Upper lobe of left lung (tissue), 6 donors: ENCODE measurements at places on chromosomes 2 and 18. TPM values are rescaled to one million over a fixed set of nuclear protein-coding genes. Genes with fewer than 3 reads are reported as not detected.

Gene NOSTRIN
- 110 TPM for total RNA-seq

Gene CCDC121
- total RNA-seq: 3.9 TPM

Gene ST6GAL2
- 0.46 TPM for total RNA-seq

Gene TMEM178A
- total RNA-seq: 4.2 TPM

Gene KANSL1L
- 39.4 TPM for total RNA-seq

Gene GPC1
- 16.8 TPM for total RNA-seq

Gene TWIST2
- 29.3 TPM for total RNA-seq

Gene GTF2A1L
- total RNA-seq: 0.61 TPM

DNA sequence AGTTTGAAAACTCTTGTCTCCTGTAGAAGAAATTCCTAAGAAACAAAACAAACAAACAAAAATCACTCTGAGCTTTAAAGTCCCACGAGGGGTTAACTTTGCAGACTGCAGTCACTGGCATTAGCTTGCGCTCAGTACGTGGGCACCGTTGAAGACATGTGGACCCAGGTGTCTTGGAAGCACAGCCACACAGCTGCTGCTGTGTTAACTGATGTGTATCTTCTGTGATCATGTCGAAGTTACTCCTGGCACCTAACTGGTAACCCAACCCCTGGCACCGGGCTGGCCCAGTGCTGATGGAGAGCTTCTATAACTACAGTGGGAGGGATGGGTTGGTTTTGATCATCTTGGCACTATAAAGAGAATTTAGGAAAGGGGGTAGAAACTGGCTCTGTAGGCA is 51.6 kb upstream of the FHL2 start:
- H3K27me3 ChIP-seq: no peaks in the 10 kb centered on the region
- no peak overlapping the region for H3K27ac ChIP-seq
- H3K4me3 ChIP-seq: no peak overlapping the region
- H3K4me1 ChIP-seq: no peaks in the 10 kb centered on the region
- H3K36me3 ChIP-seq: no peaks in the 10 kb centered on the region

GRCh38 chr2:161048317-161048716 is 111.9 kb upstream of the TANK start:
- no peaks in the 10 kb centered on the region for H3K27me3 ChIP-seq
- no peak overlapping the region for H3K4me3 ChIP-seq
- DNase-seq: no peak
- H3K27ac ChIP-seq: no peak overlapping the region

- no peaks in the 10 kb centered on the region for H3K4me1 ChIP-seq
- H3K4me3 ChIP-seq: no peak overlapping the region
- no peak for DNase-seq
- no peaks in the 10 kb centered on the region for H3K27me3 ChIP-seq
Measured at GRCh38 chr2:168587307-168587706, 131.2 kb downstream of the CERS6 start.

- H3K36me3 ChIP-seq: no peaks in the 10 kb centered on the region
- no peak for DNase-seq
- H3K27ac ChIP-seq: no peak overlapping the region
- no peaks in the 10 kb centered on the region for H3K4me1 ChIP-seq
Measured at GRCh38 chr2:226483745-226484619, 315.6 kb downstream of the IRS1 start.

GRCh38 chr2:101204400-101205115 is 48.1 kb upstream of the CNOT11 start:
- no peak overlapping the region for H3K27ac ChIP-seq
- peaks cover 4% of the 10 kb centered on the region for H3K4me1 ChIP-seq
- no peak for DNase-seq
- H3K4me3 ChIP-seq: no peak overlapping the region
- H3K27me3 ChIP-seq: no peaks in the 10 kb centered on the region
- no peaks in the 10 kb centered on the region for H3K36me3 ChIP-seq

DNA sequence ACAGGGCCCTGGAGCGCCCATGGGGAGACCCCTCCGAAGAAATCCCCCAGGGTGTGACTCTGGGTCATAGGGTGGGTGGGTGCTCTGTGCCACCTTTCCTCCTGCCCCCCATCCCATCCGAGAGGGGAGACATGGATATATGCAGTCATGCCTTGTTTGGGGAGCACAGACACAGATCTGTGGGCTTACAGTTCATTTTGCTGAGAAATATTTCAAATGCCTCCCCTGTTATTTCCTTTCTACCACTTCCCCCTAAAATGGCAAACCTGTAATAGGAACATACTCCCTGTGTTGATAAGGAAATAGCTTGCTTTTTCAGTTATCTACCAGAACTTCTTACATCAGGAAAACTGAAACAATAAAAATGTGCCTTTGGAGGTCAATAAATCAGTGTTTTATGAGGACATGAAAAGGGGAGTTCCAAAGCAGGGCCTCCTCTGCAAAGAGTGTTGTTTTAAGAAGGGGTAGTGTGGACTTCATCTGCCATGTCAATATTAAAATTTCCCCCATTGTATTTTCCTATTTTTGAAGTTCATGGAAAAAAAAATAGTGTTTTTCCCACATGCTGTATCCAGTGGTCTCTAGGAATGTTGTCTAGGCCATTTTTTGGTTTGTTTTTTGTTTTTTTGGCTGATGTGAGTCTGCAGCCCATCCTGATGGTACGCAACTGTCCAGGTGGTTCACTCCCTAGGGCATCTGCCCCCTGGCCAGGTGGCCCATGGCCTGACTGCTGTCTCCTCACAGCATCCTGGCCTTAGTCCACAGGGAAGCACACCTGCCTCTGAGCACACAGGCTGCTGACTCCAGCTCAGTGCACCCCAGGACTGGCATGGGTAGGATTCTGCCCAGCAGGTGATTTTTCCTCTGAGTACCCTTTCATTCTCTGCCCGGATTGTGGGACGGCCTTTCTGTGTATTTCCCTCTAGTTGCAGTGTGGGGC is 3.7 kb downstream of the TNFRSF11A start:
- H3K27ac ChIP-seq: no peak overlapping the region
- H3K4me1 ChIP-seq: peaks cover 26% of the 10 kb centered on the region
- no peaks in the 10 kb centered on the region for H3K36me3 ChIP-seq
- no peak for DNase-seq
- H3K27me3 ChIP-seq: peaks cover 4% of the 10 kb centered on the region

DNA sequence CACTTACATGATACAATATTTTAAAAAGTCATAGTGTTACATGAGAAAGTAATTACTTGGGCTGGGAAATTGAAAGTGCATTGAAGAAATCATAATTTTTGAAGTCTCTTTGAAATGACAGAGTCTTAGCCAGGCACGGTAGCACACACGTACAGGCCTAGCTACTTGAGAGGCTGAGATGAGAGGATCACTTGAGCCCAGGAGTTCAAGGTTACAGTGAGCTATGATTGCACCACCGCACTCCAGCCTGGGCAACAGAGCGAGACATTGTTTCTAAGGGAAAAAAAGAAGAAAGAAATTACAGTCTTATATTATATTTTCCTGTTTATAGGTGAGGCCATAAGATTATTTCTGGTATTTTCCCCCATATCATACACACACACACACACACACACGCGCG is 9.2 kb upstream of the IAH1 start:
- H3K4me1 ChIP-seq: no peaks in the 10 kb centered on the region
- H3K27me3 ChIP-seq: no peaks in the 10 kb centered on the region
- no peak overlapping the region for H3K4me3 ChIP-seq
- DNase-seq: no peak
- H3K36me3 ChIP-seq: no peaks in the 10 kb centered on the region

DNA sequence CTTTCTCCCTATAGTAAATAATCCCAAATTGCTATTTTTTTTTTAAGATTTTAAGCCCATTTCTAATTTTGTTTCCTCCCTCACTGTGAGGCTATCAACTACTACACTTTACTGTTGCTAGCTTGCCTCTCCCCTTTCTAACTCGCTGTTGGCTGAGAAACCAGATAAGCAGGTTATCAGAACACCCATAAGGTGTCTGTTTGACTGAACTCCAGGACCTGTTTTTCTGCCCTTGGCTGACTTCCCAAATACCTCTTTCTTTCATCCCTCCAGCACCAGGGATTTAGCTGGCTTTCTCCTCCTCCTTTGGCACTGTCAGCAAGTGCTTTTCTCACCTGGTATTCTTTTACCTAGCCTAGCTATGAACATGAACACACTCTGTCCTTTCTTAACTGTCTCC is 11.1 kb downstream of the TRAK2 start:
- H3K36me3 ChIP-seq: no peaks in the 10 kb centered on the region
- peaks cover 16% of the 10 kb centered on the region for H3K4me1 ChIP-seq
- H3K27me3 ChIP-seq: no peaks in the 10 kb centered on the region

DNA sequence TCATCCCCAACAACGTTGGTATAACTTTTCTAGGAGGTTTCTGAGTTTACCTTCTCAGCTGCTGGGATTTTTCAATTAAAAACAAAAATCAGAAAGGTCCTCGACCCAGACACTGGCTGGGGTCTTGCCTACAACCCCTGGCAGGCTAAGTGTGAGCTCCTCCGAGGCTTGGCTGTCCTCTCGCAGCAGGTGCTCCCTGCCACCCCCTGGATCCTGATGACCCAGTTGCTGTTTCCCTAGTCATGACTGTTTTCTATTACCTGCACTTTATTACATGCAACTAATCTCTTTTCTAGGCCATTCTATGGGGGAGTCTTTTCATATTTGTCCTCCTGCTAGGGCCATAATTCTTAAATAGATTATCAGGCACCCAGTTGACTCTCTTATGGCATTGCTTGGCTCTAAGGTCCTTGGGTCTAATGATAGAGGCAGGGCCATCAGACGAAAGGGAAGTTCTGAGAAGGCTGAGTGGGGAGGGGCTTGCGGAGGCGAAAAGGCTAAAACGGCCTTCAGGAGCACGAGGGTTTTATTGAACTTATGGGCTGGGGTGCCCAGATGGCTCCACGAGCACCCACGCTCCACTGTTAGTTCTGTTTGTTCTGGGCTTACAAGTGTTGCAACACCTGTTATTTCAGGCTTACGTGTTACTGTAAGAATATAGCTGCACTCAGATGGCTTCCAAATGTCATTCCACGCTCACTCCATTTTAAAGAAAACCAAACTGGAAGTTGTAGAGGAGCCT is 166.0 kb downstream of the NCK2 start:
- H3K4me1 ChIP-seq: no peaks in the 10 kb centered on the region
- H3K27me3 ChIP-seq: no peaks in the 10 kb centered on the region
- no peak for DNase-seq
- no peak overlapping the region for H3K4me3 ChIP-seq
- no peaks in the 10 kb centered on the region for H3K36me3 ChIP-seq

- H3K27me3 ChIP-seq: no peaks in the 10 kb centered on the region
- peaks cover 27% of the 10 kb centered on the region for H3K4me1 ChIP-seq
- H3K27ac ChIP-seq: peak overlapping the region; percentile 61
- DNase-seq: no peak
- H3K36me3 ChIP-seq: no peaks in the 10 kb centered on the region
Measured at GRCh38 chr2:239443666-239444567, 43.1 kb upstream of the HDAC4 start.

DNA sequence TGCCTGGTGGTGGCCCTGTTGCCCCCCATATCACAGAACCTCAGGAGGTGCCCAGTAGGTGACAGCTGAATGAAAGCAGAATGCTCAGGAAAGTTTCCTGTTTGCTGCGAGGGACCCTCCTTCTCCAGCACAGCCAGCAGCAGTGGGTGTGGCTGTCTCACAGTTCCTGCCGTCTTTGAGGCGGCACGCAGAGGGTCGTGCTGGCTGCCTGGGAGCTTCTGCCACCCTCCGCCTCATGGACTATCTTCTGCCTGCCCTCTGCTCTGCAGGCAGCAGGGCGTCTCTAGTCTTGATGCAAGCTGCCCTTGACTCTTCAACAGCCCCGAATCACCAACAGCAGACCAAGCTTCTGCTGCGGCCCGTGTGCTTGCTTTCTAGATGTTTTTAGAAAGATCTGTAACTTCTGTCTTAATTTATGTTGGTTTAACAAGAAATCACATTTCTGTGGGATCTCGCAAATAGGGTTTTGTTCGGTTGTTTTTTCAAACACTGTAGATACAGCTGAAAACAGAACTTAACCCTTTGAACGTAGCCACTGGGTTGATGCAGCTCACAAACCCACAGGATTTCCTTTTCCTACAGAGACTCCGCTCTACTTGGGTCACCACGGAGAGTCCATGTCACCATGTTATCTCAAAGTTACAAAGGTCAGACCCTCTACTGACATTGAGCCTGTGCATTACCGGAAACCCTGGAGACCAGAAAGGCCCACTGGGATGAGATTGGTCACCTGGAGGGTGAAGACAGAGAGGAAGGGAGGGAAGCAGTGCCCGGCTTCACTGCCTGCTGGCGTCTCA is 144.9 kb downstream of the ACOXL start:
- H3K4me3 ChIP-seq: no peak overlapping the region
- no peaks in the 10 kb centered on the region for H3K36me3 ChIP-seq
- no peaks in the 10 kb centered on the region for H3K27me3 ChIP-seq
- no peaks in the 10 kb centered on the region for H3K4me1 ChIP-seq

- H3K4me1 ChIP-seq: no peaks in the 10 kb centered on the region
- H3K4me3 ChIP-seq: no peak overlapping the region
- DNase-seq: no peak
- no peaks in the 10 kb centered on the region for H3K27me3 ChIP-seq
- peaks cover 50% of the 10 kb centered on the region for H3K36me3 ChIP-seq
- H3K27ac ChIP-seq: no peak overlapping the region
Measured at GRCh38 chr2:216139884-216140283, 30.7 kb downstream of the XRCC5 start.

DNA sequence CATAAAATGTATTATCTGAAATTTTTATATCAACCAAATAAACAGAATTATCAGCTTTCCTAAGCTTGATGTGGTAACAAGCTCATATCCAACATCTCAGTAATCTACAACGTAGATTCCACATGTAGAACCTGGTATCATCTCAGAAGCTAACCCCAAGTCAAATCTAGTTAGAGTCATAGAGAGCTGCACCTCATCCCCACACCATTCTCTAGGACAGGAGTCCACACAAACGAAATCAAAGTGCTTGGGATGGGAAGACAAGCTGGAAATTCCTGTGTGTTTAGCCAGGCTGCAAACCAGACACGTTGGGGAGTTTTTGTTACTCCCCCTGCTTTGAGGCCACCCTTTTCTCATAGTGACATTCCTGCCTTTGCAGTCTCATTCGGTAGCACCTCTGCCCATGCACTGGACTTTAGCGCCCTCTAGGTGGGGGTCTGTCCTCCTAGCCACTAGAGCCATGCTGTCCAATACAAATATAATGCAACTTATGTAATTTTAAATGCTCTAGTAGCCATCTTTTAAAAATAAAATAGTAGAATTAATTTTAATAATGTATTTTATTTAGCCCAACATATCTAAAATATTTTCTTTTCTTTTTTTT is 28.1 kb upstream of the SATB2 start:
- H3K27ac ChIP-seq: no peak overlapping the region
- no peak for DNase-seq
- no peaks in the 10 kb centered on the region for H3K36me3 ChIP-seq

GRCh38 chr2:37642907-37643729 is 28.3 kb downstream of the CDC42EP3 start:
- H3K4me3 ChIP-seq: no peak overlapping the region
- peak overlapping the region; percentile 52 for H3K27ac ChIP-seq
- peaks cover 44% of the 10 kb centered on the region for H3K4me1 ChIP-seq
- H3K27me3 ChIP-seq: no peaks in the 10 kb centered on the region
